CD4-positive, alpha-beta T cell treated with Interleukin-4 for 1 hour (primary cell): ENCODE measurements at places on chromosomes 3 and 15.

DNA sequence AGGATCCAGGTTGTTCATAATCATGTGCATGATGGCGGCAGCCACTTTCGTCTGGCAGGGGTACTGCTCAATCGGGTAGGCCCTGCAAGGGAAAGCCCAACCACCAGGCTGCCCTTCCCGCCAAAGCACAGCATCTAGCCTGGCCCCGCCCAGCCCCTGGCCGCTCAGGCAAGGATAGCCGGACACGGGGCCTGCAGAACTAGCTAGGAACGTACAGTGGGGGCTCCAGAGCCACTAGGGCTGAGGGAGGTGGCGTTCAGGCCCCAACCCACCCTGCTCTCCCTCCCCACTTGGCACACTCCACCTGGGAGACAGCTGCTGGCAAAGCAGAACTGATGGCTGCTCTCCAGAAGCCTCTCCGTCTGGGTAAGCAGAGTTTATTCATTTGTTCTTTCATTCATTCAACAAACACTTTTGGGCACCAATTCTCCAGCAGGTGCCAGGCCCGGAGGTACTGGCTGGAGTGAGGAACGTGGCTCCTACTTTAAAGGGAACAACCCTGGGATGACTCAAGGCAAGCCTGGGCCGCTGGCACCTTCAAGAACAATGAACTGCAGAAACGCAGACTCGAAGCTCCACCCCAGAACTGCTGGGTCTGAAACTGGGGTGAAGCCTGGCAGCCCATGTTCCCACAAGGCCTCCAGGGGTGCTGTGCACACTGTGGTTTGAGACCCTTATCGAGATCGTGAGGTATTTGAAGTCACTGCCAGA, 7.8 kb downstream of the UROC1 start:
- DNase-seq, result no peak

GRCh38 chr15:85036716-85037115, 55.1 kb downstream of the PDE8A start:
- DNase-seq, result no peak

DNA sequence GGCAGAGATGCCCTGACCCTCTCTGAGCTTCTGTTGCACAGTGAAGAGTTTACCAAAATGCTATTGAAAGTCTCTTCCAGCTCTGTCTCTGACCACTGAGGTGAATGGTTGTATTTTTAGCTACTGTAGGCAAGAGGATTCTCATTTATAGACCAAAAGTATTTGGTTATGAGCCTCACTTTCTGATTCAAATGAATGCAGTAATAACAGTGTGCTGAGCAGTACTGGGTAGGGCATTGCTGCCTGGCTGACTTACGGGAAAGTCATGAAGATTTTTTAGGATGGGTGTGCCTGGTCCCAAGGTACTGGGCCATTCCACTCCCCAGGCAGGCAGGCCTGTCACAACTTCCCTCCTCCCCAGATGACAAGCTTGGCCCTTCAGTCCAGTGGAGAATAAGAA, 15.5 kb downstream of the PLA1A start:
- no peak for DNase-seq

DNA sequence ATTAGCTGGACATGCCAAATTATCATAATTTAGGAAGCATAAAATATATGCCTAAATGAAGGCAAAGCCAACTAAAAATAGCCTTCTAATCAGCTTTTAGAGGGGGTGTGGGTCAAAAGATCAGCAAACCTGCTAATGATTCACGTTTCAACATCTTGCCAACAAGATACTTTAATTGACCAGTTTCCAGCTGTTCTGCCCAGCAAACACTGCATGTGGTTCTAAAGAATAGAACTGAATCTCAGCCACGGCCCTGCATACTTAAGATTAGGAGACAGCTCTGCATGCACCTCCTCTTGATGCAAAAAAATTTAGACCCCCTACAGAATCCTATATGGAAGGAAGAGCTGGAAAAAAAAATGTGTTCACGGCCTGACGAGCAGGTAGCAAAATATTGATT, 500.5 kb downstream of the TBL1XR1 start:
- DNase-seq, result no peak

DNA sequence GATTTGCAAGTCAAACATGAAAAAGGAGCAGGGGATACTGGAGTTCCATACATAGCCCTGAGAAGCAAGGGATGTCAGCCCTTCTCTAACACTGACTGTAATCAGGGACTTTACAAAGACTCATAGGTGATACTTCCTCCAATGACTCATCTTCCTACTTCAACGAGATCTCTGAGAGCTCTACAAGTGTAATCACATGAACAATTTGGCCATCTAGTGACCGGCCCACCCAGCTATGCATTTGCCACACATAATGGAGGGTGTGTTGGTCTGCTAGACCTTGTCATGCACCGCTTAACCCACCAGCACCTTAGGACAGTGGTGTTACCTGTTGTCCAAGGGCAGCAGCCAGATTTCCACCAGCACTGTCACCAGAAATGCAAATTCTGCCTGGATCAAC, 75.3 kb downstream of the NCEH1 start:
- DNase-seq, result no peak

GRCh38 chr3:13258280-13258679, 161.8 kb downstream of the NUP210 start:
- no peak for DNase-seq
